ENCODE measurements at places on chromosomes 5 and 9. TPM values are rescaled to one million over a fixed set of nuclear protein-coding genes. Genes with fewer than 3 reads are reported as not detected.

Gene SCGB3A2
- total RNA-seq = not detected

Gene OR13C8
- not detected for total RNA-seq

- DNase-seq = no peak
Observed at GRCh38 chr9:76390656-76391055, 3.6 kb downstream of the RFK start.

DNA sequence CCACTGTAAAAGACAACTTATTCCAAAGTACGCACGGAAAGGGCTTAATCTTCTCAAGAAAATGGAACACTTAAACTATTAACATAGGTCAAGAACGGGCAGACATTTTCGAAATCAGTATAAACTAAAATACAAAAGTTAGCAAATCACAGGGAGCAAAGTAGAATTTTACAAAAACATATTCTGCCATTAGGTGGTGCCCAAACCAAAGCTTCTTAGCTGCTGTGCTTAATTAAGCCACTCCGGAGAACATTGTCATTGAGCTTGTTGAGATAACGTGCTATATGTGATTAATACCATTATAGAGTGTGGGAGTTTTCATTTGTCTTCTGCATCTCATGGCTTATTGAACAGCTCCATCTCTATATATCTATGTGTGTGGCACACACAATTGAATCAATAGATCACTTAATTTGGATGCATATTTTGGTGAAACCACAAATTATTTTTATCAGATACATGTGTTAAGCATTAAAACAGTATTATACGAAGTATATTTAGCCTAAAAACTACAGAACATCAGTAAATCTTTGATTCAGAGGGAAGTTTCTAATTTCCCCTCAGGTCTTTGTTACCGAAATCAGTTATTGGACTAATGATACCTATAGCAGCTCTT is 23.4 kb downstream of the UBLCP1 start:
- DNase-seq = peak; percentile 51

GRCh38 chr9:13446286-13446937 is 166.9 kb upstream of the MPDZ start:
- no peak for DNase-seq

GRCh38 chr5:108129129-108129528 is 252.8 kb downstream of the FBXL17 start:
- DNase-seq = no peak

DNA sequence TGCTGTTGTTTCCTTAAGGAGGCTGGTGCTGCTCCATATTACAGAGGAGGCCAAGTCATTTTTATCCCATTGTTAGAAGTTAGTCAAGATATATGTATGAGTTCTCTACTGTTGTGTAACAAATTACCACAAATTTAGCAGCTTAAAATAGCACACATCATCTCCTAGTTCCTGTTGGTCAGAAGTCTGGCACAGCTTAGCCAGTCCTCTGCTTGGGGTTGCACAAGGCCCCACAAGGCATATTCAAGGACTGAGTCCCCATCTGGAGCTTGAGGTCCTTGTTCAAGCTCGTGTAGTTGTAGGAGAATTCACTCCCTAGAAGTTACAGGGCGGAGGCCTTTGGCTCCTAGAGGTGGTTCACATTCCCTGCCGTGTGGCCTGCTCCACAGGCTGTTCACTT is 14.7 kb downstream of the MTAP start:
- no peak for DNase-seq

DNA sequence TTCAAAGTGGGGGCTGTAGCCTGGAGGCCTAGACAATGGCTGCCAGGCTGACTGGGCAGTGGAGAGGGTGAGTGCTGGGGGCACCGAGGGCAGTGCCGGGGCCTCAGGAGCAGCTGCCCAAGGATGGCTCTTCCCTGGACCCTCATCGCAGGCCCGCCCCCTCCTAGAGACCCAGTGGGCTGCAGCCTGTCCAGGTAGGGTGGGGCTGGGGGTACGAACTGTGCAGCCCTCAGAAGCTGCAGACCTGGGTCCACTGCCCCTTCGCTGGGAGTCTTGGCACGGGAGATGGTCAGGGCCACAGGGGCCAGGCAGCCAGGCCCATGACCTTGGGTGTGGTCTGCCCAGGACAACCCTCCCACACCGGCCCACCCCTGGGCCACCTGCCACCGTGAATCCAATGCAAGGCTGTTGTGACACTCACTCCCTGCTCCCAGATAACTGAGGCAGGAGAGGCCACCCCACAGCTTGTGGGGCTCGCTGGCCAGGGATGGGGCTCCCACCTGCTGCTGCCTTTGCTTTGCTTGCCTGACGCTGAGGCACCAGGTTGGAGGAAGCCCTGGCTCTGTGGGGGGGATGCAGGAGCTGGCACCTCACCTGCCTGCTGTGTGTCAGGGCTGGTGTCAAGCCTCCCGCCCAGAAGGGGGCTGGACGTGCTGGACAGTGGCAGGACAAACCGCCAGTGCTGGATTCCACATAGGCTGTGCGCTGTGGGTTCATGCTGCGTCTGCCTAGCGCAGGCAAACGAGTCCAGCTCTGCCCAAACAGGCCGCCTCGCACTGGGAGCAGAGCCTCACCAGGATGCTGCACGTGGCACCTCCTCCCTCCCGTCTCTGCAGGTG is 23.1 kb upstream of the SLC9A3 start:
- DNase-seq = peak; percentile 41

- no peak for DNase-seq
Observed at GRCh38 chr5:44943647-44944046, 134.9 kb downstream of the MRPS30 start.

DNA sequence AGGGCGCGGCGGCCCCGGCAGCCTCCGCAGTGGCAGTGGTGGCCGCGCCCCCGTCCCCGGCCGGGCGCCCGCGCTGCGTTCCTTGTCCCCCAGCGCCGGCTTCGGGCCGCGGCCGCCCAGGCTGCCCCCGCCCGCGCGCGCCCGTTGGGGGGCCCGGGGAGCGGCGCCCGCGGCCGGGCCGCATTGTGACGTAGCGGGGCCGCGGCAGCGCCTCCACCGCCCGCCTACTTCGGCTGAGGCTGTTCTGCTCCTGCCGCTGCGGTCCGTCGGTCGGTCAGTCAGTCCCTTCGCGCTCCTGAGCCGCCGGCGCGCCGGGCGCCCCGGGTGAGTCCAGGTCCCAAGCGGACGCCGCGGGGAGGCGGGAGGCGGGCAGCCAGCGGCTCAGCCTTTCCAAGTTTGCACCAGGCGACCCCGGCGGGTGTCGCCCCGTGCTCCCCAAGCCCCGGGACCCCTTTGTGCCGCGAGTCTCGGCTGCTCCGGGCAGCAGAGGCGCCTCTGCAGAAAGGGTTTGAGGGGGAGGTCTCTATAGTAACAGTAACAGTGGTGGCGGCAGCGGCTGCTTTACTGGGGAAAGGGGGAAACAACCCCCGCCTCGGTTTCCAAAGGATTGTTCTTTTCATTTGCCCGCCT is at the start of gene SNCAIP:
TSS of gene SNCAIP (plus strand) at position 277 of the 630 bp plus-strand sequence. CDS start 78,898 bp downstream, outside the sequence.
- no peak for DNase-seq
